Left lung (tissue), 14 donors: ENCODE measurements at places on chromosomes 2 and 18.

DNA sequence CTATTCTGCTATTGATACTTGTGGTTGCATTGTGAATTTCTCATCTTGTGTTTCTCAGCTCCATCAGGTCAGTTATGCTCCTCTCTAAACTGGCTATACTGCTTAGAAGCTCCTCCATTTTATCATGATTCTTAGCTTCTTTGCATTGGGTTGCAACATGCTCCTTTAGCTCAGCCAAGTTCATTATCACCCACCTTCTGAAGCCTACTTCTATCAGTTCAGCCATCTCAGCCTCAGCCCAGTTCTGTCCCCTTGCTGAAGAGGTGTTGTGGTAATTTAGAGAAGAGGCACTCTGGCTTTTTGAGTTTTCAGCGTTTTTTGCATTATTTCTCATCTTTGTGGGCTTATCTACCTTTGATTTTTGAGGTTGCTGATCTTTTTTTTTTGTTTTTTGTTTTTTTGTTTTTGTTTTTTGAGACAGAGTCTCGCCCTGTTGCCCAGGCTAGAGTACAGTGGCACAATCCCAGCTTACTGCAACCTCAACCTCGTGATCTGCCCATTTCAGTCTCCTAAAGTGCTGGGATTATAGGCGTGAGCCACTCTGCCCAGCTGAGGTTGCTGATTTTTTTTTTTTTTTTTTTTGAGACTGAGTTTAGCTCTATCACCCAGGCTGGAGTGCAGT is 36.0 kb downstream of the ANKRD12 start:
- no peak for DNase-seq

DNA sequence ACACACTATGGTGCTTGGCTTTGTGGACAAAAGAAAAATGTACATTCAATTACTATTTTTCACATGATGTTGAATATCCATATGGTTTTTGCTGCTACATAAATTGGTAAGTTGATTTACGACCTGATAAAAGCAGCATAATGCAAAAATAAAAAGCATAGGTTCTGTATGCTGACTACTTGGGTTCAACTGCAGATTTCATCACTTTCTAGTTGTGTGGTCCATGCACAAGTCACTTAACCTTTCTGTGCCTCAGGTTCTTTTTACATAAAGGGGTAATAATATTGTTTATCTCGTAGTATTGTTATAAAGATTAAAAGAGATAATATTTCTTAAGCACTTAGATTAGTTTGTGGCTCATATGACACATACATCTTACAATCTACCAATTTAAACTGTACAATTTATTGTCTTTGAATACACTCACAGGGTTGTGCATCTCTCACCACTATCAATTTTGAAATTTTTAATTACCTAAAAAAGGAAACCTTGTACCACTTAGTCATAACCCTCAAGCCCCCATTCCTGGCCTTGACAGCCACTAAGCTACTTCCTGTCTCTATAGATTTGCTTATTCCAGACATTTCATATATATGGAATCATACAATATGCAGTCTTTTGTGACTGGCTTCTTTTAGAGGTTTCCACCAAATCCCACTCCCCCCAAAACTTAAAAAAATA is 1443.9 kb downstream of the SUCLG1 start:
- DNase-seq, result no peak

- peak; percentile 75 for DNase-seq
Measured at GRCh38 chr2:55049043-55049820, 1.0 kb downstream of the RTN4 start.

- DNase-seq, result no peak
Measured at GRCh38 chr18:44958455-44958854, 277.8 kb downstream of the SETBP1 start.

- no peak for DNase-seq
Measured at GRCh38 chr2:148585696-148586095, 58.9 kb upstream of the EPC2 start.

GRCh38 chr2:190835303-190835930 is 45.2 kb upstream of the GLS start:
- no peak for DNase-seq
